NCI-H460 (cell line): ENCODE measurements at places on chromosomes 12 and 14.

- DNase-seq: no peak
These were observed 7.8 kb downstream of the RSRC2 start for GRCh38 chr12:122518908-122519307.

DNA sequence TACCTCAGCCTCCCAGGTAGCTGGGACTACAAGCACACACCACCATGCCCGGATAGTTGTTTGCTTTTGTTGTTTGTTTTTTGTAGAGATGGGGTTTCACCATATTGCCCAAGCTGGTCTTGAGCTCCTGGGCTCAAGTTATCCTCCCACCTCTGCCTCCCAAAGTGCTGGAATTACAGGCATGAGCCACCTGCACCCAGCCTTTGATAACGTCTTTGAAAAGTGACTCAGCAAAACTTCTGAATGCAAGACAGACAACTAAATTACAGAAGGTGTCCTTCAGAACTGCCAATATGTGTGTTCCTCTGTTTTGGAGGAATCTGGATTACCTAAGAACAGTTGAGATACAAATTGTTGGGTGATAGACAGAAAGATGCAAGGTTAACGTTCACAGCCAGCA lies 99.8 kb downstream of the ESR2 start:
- no peak for DNase-seq

- no peak for DNase-seq
These were observed 29.6 kb upstream of the NAP1L1 start for GRCh38 chr12:76113800-76114757.

DNA sequence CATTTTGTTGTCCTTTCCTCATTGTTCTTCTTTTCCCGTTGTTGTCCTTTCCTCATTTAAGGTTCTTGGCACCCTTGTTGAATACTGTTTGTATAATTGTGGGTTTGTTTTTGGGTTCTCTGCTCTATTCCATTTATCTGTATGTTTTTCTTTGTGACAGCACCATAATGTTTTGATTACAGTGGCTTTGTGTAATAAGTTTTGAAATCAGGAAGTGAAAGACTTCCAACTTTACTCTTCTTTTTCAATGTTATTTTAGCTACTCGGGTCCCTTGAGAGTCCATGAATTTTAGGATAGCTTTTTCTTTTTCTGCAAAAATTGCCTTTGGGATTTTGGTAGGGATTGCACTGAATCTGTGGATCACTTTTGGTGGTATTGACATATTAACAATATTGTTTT lies 28.1 kb downstream of the ETNK1 start:
- no peak for DNase-seq

DNA sequence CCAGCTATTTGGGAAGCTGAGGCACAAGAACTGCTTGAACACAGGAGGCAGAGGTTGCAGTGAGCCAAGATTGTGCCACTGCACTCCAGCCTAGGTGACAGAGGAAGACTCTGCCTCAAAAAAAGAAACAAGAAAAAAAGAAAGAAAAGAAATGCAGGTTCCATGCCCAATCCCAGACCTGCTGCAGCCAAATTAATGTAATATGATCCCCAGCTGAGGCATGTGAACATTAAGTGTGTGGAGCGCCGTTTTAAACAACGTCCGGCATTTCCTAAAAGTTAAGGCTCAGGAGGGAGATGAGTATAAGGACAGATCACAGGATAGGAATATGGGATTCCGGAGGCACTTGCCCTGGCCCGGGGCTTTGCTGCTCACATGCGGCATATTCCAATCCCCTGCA lies 162.9 kb downstream of the KSR2 start:
- no peak for DNase-seq

- DNase-seq: no peak
These were observed 173.6 kb downstream of the TTC8 start for GRCh38 chr14:88998027-88998426.

DNA sequence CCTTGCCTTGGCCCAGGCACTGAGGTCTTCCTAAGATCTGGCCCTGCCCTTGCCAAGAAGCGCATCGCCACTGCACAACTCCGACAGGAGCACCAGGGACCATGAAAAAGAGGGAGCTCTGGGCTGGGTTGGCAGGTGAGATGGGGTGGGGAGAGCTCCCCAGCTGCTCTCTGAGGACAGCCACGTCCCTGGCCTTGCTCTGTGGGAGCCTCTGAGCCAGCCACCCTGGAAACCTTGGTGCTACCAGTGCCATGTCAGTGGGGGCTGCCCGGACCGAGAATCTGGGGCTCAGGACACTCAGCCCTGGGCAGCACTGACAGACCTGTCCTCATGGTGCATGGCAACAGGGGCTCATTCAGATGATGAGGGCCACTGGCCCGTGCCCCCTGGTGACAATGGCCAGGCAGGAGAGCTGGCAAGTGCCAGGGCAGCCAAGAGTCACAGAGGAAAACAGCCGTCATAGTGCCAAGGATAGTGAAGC lies 134.8 kb downstream of the ZFP36L1 start:
- DNase-seq: no peak

DNA sequence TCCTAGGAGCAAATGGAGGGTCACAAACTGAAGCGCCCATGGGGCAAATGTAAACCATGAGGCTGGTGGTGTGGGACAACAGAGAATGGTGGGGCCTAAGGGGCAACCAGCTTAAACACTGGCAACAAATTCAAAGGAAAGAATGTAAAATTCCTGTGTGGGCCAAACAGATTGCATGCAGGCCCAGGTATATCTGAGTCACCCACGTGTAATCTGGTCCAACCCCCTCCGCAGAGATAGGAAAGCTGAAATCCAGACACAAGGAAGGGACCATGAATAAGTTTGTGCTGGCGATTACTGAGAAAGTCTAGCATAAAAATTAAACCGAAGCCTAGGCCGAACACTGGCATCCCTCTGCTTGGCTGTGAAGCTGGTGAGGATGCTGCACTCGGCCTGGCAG lies 71.6 kb downstream of the ITPK1 start:
- DNase-seq: no peak

DNA sequence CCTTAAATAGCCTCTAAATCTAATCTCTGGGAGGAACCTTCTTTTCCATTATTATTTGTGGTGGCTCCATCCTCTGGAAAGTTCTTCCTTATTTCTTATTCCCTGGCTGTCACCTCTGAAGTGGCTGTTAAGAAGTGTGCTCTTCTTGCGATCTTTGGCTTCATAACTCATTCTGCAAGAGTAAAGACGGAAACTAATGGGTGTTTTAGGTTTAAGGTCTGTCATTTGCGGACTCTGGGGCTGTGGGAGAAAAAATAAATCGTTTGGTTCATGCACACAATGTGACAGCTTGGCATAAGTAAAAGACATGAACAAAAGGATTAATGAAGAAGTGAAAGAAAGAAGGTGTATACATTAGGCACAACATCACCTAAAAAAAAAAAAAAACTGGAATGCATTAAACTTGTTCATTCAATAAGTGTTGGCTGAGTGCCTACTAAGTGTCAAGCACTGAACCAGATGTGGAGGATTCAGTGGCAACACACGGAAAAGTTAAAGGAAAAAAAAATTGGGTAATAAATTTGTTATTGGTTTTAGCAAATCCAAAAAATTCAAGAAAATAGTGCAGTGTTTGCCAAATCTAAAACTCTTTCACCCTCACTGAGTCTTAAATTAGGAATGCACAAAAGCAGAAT lies 99.5 kb downstream of the ERGIC2 start:
- no peak for DNase-seq

- no peak for DNase-seq
These were observed 45.4 kb downstream of the ANO2 start for GRCh38 chr12:5899675-5900074.

DNA sequence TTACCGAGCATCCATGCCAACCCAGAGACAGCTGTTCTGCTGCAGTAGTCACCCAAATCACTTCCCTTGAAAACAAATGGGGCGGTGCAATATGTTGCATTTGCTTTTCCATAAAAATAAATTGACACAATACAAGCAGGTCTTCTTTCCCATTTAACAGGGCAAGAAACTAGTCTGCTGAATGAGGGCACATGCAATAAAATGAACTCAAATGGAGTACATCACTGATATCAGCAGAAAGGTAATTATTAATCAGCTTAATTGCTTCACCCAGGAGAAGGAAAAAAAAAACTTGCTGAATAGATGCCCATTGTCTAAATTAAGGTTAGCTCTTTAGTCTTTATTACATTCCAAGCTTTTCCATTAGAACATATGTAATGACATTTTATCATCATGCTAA lies 175.1 kb upstream of the GZMB start:
- DNase-seq: no peak

DNA sequence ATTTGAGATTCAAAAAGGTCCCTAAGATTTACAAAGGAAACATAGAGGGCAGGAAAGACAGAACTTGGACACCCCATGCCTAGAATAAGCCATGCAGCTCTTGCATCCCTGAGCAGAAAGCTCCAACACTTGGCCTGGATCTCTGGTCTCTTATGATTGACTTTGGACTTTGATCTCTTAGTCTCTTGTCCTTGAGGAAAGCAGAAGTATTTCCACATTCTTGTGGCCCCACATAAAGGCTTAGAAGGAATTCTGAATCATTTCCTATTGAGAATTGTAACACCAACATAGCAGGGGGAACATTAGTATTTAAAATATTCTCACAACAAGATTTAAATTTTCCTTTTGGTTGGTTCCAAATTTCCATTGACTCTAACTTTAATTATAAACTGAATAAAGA lies 283.7 kb upstream of the PRKD1 start:
- no peak for DNase-seq

DNA sequence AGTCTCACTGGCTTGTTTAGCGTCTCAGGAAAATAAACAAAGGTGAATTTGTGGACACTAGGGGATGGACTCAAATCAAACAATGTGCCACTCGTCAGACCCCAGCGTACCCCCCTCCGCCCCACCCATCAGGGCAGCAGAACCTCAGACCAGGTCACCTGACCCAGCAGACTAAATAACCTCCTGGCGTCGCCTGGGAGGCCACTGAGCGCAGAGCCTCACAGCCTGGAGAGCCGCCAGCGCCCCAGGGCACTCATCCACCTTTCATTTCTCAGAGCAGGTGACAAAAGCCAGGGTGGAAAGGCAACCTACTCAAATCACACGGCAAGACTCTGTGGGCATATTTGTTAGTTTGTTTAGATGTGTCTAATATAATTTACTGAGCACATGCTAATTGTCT lies 100.9 kb downstream of the DICER1 start:
- no peak for DNase-seq

DNA sequence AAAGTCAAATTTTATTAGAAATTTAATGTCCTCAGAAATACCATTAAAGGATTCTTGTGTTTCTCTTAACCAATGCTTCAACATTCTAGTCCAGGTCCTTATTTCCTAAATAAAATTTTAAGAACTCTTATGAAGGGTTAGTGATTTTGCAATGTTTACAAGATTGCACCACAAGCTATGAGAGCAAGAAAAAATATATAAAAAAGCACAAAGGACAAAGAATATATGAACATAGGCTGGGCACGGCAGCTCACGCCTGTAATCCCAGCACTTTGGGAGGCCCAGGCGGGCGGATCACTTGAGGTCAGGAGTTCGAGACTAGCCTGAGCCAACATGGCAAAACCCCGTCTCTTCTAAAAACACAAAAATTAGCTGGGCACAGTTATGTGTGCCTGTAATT lies 7.7 kb downstream of the RACGAP1 start:
- DNase-seq: no peak

DNA sequence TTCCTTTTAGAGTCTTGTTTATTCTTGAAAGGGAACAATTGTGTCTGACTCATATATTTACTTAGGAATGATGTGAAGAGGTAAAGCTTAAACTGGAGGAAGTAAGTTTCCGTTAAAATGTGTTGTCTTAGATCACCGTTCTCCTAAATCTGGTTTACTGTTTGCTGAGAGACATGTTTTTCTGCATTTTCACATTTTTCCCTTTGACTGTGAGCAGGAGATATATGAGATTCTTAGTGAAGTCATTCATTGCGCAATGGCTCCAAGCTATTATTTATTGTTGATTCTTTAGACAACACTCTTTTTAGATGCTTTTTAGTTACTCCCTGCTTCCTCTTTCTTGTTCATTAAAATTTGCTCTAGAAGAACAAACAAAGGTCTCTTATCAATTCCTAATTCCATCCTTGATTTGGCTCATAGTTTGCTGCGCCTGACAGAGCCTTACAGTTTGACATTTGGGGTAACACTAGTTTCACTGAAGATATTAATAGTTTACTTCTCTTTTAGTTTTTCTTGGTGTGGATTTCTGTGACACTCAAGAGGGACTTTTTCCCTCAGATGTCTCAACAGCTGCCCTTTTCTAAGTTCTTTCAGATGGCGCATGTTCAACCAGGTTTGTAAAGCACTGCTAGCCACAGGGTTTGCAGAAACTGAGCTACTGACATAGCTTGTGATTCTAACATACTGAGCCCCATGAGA lies 11.4 kb downstream of the CLECL1 start:
- DNase-seq: no peak

DNA sequence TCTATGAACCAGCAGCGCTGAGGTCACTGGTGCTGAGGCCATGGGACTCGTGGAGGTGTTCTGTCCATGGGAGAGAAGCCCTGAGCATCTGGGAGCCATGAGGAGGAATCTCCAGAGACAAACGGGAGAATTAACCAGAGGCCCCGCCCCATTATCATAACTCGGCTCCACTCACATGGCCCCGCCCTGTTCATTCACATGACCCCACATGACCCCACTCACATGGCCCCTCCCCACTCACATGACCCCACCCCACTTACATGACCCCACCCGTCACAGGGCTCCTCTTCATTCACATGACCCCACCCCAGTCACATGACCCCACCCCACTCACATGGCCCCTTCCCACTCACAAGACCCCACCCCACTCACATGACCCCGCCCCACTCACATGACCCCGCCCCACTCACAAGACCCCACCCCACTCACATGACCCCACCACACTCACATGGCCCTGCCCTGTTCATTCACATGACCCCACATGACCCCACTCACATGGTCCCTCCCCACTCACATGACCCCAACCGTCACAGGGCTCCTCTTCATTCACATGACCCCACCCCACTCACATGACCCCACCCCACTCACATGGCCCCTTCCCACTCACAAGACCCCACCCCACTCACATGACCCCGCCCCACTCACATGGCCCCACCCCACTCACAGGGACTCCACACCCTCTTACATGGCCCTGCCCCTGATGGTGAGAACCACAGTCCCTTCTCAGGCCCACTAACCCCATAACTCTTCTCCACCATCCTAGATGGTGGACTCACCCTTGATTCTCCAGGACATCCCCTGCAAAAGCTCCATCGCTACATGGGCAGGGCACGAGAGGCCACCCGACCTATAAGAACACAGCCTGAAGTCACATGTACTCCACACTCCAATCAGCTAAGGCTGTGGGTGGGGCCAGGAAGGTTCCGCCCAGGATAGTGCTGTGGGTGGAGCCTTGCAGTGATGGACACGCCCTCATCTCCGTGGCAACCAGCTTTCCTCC lies 151.1 kb upstream of the SFSWAP start:
- no peak for DNase-seq

- no peak for DNase-seq
These were observed 21.8 kb downstream of the G2E3 start for GRCh38 chr14:30580616-30581282.

DNA sequence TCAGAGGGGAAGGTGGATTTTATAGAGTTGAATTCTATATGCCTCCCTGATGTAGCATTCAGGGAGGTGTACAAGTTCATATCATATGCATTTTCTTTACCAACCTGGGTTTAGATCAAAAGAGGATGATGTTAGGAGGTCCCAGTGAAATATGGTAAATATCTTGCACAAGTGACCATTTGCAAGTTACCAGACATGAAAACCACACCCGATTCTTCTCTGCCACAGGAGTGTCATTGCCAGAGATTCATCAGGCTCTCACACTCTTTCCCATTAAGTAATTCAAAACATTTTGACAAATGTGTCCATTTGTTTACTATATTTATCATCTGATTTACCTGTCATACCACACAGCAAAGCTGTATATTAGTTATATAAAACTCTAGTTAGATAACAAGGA lies 44.0 kb downstream of the VCPKMT start:
- DNase-seq: no peak
